T-cell (primary cell): ENCODE measurements at places on chromosomes 3 and 15.

- no peak for DNase-seq
Observed at GRCh38 chr3:43748645-43749044, 57.9 kb downstream of the ABHD5 start.

- no peak for DNase-seq
Observed at GRCh38 chr3:180624714-180625113, 22.8 kb downstream of the TTC14 start.

- DNase-seq = no peak
Observed at GRCh38 chr3:122343654-122344053, 18.6 kb downstream of the CSTA start.

DNA sequence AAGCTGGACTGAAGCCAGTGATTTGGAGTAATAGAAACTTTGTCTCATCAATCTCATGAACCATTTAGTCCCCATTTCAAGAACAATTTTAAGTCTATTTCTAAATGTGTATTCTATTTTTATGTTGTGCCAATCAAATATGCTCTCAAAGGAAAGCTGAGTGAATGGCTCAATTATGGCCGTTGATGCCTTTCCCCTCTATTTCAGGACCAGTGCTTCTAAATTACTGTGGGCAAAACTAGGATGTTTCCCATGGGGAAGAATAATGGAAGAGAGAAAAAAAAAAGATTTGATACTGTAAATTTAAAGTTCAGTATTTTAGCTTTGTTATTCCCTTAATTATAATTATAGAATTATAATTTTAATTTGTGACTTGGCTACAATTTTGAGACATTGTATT lies 110.1 kb downstream of the CADM2 start:
- no peak for DNase-seq

GRCh38 chr3:25885544-25885943 lies 95.7 kb downstream of the OXSM start:
- no peak for DNase-seq

- peak; percentile 50 for DNase-seq
Observed at GRCh38 chr3:45593708-45594601, 596 bp upstream of the LIMD1 start.

DNA sequence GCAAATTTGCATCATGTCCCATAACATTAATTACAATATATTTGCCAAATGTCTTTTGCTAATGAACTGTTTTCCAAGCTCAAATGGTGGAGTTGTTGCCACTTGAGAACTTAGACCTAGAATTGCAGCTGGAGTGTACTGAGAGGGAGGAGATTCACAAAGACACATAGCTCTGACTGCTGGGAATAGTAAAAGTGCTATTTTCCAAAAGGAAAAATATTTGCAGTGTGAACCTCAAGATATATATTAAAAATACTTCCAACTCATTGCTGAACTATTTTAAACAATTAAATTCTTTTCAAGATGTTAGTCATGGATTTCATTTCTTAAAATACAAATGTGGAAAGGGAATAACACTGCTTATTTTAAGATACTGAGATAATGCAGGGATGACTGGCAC lies 666.8 kb upstream of the ARPP21 start:
- DNase-seq = no peak

GRCh38 chr3:17831366-17831765 lies 88.9 kb upstream of the TBC1D5 start:
- no peak for DNase-seq

DNA sequence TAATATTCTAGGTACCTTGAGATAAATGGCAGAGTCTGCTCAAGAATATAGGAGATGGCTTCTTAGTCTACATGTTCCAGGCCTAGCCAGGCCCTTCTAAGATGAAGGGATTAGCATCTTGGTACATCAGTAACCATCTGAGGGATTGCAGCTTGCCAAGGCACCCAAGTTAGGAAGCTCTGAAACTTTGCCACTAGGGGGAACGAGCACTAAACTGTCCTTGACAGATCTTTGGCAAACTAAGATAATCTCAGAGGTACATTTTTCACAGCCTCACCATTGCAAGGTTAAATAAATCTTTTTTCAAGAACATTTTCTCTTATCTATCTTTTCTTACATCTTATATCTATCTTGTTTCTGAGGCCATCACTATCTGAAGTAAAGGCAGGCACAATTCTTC lies 351.2 kb downstream of the RAP2B start:
- DNase-seq = peak; percentile 0

DNA sequence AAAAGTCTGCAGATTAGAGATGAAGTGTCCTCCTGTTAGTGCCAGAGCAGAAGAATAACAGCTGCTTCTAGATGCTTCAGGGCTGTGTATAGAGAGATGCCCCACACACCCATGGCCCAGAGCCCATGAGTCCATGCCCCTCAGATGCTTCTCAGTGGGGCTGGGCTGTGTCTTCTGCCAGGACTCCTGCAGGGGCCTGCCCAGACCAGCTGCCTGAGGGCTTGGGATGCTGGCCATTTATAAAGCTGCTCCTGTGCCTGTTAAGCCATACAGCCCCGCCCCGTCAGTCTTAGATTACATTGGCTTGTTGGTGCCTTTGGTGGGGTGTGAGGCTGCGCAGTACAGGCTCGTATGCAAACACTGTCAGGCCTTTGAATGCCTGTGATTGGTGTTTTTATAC lies 318.0 kb upstream of the CTDSPL start:
- DNase-seq = no peak

DNA sequence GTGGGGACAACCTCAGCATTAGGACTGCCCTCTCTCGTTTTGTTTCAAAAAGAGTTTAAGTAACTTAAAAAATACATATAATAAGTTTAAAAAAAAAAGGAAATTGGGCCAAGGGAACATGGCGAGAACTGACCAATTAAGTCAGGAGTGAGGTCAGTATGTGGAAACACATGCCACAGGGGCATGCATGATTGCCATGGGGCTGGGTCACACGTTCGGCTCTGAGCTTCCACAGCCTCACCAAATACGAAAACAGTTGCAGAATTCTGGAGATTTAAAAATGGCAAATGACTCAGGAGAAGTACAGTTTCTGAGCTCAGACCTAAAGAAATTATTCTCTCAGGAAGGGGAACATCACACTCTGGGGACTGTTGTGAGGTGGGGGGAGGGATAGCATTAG lies 24.1 kb downstream of the PDE8A start:
- DNase-seq = no peak

GRCh38 chr15:77087213-77087612 lies 16.3 kb upstream of the TSPAN3 start:
- no peak for DNase-seq
